ENCODE measurements at places on chromosomes 12 and 14.
A peak's percentile ranks its signal among the peaks of the same experiment; 100 is the strongest.

DNA sequence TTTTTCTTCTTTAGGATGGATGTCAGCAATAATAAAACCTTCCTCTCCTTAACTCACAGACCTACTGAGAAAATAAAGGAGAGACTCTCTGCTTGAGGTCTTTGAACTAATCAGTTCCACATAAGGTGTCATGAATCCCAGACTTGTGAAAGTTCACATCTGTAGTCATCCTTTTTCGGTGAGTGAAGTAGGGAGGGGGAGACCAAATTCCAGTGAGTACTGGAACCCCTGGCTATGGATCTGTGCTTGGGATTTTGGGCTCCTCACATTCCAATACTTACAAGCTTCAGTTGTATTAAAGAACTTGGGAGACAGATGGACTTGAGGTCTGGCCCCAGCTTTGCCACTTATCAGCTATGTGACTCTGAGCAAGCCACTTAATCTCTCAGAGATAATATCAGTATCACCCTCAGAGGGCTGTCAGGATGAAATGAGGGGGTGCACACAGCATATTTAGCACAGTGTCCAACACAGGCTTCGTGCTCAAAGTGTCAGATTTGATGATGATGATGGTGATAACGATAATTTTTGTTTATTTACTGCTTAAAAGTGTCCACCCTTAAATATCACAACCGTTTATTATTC is 34.8 kb upstream of the APPL2 start:
- H3K4me3 ChIP-seq: no peak overlapping the region
- no peaks in the 10 kb centered on the region for H3K4me1 ChIP-seq
- peaks cover 11% of the 10 kb centered on the region for H3K27me3 ChIP-seq
- H3K27ac ChIP-seq: no peak overlapping the region
- no peak for DNase-seq

DNA sequence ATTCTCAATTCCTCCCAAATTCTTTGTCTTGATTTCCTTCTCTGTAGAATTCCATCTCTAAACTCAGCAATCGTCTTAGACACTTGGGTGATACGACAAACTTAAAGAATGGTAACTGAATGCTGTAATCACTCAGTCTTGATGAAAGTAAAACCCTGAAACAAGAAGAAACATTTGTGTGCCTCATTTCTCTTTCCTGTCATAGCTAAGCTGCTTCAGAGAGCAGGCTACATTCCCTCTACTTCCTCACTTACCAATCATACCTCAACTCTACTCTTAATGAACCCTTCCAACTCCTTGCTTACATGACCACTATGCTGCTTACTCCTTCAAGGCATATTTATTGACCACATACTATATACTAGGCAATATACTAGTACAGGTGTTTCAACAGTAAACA is 8.3 kb downstream of the MAP4K5 start:
- DNase-seq: no peak
- H3K4me1 ChIP-seq: peaks cover 53% of the 10 kb centered on the region
- no peaks in the 10 kb centered on the region for H3K27me3 ChIP-seq
- H3K4me3 ChIP-seq: no peak overlapping the region
- peak overlapping the region; percentile 6 for H3K27ac ChIP-seq
- peaks cover 20% of the 10 kb centered on the region for H3K36me3 ChIP-seq

DNA sequence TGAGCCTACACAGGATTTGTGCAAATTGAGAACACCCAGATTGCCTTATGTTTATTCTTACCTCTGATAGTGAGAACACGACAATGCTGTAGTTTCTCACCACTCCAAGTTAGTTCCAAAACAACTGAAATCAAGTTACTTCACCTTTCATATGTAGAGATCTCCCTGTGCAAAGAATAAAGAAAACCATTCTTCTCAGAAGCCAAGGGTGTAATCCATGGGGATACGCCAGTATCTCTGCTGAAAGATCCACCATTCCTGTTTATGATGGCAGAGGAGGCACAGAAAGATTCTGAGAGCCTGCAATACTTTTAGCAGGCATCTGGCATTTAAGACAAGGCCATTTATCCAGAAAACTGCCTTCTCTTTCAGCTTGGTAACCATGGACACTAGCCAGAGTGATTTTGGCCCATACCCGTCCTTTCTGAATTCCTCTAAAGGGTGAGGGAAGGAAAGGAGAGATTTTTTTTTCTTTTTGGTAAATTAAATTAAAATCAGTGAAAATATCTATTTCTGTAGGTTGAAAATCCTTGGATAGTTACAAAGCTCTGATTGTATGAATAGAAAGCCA is 355.4 kb upstream of the FAR2 start:
- H3K27ac ChIP-seq: no peak overlapping the region
- DNase-seq: no peak
- H3K36me3 ChIP-seq: no peaks in the 10 kb centered on the region
- no peaks in the 10 kb centered on the region for H3K27me3 ChIP-seq
- H3K4me1 ChIP-seq: no peaks in the 10 kb centered on the region

GRCh38 chr12:6065131-6065862 is 59.2 kb downstream of the VWF start:
- DNase-seq: no peak
- no peaks in the 10 kb centered on the region for H3K36me3 ChIP-seq
- no peak overlapping the region for H3K4me3 ChIP-seq
- H3K4me1 ChIP-seq: peaks cover 10% of the 10 kb centered on the region

- no peaks in the 10 kb centered on the region for H3K36me3 ChIP-seq
- H3K4me3 ChIP-seq: no peak overlapping the region
These were observed 114.2 kb downstream of the STXBP6 start for GRCh38 chr14:24935796-24936195.

GRCh38 chr14:102902523-102903247 is 19.8 kb upstream of the AMN start:
- H3K36me3 ChIP-seq: peaks cover 39% of the 10 kb centered on the region
- peaks cover 46% of the 10 kb centered on the region for H3K4me1 ChIP-seq
- DNase-seq: no peak
- H3K27ac ChIP-seq: peak overlapping the region; percentile 88
- H3K27me3 ChIP-seq: no peaks in the 10 kb centered on the region

DNA sequence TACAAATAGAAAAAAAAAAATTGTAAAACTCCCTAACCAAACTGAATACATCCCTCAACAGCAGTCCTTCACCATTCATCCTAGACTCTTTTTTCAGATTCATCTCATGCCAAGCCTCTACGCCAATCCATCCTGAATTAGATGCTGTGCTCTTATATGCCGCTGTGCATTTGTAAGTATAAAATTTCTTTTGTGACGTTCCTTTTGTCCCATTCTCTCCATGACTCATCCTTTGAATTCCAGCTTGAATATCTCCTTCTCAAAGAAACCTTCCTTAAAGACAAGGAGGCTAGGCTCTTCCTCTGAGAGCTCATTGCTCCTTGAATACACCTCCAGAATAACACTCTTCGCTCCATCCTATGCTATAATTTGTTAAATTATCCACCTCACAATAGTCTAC is 359.2 kb downstream of the RMST start:
- no peaks in the 10 kb centered on the region for H3K36me3 ChIP-seq
- no peak for DNase-seq
- no peaks in the 10 kb centered on the region for H3K27me3 ChIP-seq
- H3K27ac ChIP-seq: no peak overlapping the region

DNA sequence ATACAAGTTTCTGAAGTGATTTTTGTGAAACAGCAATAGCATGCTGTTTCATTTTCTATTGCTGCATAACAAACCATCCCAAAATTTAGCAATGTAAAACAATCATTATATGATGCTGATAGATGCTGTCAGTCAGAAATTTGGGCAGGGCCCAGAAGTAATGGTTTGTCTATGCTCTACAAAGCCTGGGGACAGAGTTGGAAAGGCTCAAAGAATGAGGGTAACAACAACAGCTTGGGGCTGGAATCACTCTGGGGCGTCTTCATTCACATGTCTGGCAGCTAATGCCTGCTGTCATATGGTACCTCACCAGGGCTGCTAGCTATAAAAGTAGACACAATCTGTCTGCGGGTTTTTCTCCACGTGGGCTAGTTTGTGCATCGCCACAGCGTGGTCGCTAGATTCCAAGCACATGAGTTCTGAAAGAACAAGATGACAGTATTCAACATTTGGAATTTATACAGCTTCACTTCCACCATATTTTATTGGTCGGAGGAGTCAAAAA is 176.5 kb downstream of the BMP4 start:
- no peaks in the 10 kb centered on the region for H3K4me1 ChIP-seq
- H3K36me3 ChIP-seq: no peaks in the 10 kb centered on the region
- no peaks in the 10 kb centered on the region for H3K27me3 ChIP-seq
- DNase-seq: no peak
- H3K27ac ChIP-seq: no peak overlapping the region

GRCh38 chr12:5969974-5970690 is 25.1 kb upstream of the ANO2 start:
- no peak overlapping the region for H3K4me3 ChIP-seq
- no peaks in the 10 kb centered on the region for H3K4me1 ChIP-seq
- H3K27me3 ChIP-seq: peaks cover 20% of the 10 kb centered on the region
- no peaks in the 10 kb centered on the region for H3K36me3 ChIP-seq
- DNase-seq: no peak

DNA sequence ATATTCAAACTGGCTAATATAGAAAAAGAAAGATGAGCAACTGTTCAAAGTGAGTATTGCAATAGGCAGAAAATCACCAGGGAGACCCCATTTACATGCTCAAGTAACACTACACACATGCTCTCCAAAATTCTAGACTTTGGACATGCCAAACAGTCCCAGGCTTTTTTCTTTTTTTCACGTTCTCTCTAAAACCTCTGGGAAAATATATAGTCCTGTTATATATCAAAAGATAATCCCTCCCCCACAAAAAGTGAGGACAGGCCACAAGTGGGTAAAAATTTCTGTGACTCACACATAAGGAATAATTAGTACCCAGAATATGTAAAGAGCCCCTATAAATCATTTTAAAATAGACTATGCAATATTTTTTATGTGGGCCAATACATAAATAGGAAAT is 55.2 kb downstream of the EFCAB11 start:
- no peaks in the 10 kb centered on the region for H3K36me3 ChIP-seq
- no peak for DNase-seq
- no peak overlapping the region for H3K4me3 ChIP-seq
- H3K27me3 ChIP-seq: peaks cover 5% of the 10 kb centered on the region

DNA sequence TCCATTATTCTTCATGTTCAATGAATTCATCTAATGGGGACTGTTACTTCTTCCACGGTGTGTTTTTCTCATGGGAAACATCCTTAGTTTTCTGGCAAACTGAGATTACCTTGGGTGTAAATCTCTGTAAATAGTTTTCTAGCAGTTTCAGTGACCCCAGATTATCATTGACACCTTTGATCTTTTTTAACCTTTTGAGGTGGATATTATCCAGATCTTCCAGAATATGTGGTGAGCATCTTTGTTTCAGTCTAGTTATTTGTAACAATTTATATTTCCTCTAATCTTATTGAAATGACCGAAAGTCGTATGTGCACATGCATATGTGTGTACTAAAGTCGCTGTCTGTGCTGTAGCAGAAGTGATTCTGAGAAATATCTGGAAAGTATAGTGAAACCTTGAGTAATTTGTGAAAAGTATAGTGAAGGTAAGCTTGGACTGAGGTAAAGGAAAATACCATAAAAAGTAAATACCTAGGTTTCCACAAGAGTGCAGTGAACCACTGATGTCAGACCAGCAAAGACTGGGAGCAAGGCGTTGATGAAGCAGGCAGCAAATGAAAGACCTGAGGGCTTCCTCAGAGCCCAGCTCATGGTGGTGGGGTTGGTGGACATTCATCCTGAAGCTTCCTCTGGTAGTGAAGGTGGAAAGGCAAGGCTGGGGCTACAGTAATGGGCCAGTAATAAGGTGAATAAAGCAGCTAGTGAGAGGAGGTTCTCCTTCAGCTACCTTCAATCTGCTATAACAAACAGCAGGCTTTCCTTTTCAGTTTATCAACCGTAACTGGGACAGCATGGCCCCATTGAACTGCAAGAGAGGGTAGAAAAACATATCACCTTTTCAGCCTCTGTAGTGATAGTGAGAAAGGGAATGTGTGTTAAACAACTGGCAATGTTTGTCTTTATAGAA is 480.2 kb upstream of the FBXO33 start:
- H3K36me3 ChIP-seq: no peaks in the 10 kb centered on the region
- DNase-seq: no peak
- no peak overlapping the region for H3K27ac ChIP-seq

DNA sequence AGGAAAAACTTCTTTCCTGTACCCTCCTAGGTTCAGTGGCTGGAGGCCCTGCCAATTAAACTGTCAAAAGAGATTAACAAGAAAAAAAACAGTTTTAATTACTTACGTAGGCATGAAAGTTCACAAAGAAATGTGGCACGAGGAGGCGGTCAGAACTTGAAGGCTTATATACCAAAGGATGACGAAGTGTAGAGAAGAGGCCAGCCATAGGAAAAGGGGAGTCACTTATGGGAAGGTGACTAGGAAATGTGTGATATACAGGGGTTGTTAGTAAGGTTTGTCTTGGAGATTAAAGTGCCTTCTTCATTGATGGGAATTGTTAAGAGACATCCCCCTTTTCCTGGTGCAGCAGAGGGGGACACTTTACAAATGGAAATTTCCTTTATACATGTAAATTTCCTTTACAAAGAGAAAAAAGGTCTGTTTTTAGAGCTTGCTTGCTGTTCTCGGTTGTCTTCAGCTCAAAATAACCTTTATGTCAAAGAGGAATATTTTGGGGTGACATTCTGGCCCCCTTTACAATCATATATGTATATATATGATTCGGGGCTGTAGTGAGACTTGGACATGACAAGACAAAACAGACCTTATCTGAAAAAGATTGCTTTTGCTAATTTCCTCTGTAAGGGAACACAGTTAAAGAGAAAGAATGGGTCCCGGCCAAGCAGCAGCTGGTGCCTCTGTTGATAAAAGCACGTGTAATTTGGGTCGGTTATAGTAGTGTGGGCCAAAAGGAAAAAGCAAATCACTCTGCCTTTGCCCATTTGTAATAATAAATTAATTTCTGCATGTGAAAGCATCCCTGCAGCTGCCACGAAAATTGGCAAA is 38.6 kb downstream of the SYNE2 start:
- H3K27me3 ChIP-seq: no peaks in the 10 kb centered on the region
- peaks cover 12% of the 10 kb centered on the region for H3K36me3 ChIP-seq
- no peak overlapping the region for H3K27ac ChIP-seq
- no peak overlapping the region for H3K4me3 ChIP-seq

All from activated naive CD4-positive, alpha-beta T cell treated with anti-CD3 and anti-CD28 coated beads, Interleukin-2, amount 10 ng/mL, durations not matched to agents 7 days and 5 days (primary cell).